ENCODE measurements at places on chromosomes 1 and 21.

- no peak for DNase-seq
Observed at GRCh38 chr1:73701826-73702225, 496.1 kb downstream of the LRRIQ3 start.

DNA sequence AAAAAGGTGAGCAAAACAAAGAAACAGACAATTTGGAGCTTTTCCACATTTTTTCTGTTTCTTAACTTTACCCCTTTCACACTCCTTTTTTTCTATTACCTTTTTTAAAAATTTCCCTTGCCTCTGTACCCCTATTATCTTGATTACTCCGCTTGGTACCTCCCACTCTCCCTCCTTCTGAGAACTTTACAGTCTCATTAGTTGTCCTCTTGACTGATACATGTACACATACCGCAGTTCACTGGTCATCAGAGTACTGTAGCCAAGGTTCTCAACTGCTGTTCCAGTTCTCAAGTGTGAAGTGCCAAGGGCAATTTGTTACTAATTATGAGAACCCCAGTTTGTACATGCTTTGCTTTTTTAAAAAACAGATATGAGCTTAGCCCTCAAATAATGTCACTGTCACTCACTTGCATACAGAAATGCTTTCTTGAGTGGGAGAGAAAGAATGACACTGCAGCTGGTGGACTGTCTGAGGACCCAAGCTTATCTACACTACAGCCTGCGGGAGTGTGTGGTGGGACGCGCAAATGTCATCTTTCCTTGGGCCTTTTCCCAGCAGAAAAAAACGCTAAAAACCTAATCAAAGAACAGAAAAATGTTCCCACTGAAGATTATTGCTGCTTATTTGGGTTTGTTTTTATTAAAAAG lies 160.8 kb downstream of the DISP1 start:
- DNase-seq = no peak

- DNase-seq = no peak
Observed at GRCh38 chr1:48645883-48646282, 130.8 kb downstream of the BEND5 start.

DNA sequence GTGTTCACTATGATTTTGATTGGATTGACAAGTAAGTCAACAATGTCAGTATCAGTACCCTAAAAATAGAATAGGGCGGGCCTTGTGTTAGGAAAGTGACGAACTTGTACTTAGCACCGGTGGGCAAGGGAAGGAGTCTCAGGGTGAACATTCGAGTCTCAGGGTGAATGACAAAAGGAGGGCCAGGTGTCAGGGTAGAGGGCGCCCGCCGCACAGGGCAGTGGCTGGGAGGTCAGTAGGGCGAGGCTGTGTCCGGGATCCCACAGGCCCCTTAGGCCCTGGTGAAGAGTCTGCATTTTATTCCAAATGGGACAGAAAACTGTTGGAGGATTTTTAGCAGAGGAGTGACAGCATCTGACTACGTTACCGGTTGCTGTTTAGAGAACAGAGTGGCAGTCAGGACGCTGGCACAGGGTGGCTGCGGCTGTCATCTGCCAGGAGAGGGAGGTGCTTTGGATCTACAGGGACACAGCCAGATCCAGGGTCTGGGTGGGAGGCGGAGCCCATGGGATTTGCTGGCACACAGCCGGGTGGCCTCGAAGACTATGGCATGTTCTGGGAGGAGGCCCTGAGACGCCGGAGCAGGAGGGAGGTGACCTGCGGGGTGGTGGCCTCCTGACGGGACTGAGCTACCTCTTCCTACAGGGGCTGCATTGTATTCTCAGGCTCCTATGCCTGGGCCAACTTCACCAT lies 11.0 kb downstream of the AGTRAP start:
- DNase-seq = no peak

DNA sequence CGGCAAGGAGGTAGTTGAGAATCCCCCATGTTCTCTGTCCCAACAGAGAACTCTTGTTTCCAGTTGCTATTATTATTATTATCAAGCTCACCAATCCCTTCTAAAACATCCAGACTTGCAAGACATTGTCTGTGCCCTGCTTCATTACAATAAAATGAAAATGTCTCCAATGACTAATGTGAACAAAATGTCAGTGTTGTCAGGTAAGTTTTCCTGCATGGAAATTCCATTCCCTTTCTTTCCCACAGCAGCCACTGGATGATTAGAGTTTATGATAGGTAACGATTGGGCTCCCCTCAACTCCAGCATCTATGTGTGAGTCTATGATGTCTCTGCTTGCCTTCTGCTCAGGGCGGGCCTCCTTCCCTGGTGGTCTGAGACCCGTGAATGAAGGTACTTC lies 8.9 kb upstream of the DYRK1A start:
- DNase-seq = no peak

DNA sequence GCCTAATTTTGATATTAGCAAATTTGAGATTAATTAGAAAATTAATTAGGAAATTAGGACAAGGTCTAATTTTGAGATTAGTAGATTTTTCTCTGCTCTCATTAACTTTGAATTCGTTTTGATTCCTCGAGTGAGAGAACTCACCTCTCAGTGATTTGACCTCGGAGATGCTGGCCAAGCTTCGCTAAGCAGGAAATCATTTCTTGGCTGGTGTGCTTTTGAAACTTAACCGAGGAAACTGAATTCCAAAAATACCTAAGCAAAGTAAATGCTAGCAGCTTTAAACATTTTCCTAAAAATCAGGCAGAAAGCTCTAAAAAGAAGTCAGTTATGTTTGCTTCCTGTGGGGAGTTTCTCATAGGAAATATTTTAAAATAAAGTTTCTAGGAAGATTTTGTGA lies 34.9 kb downstream of the CDC14A start:
- no peak for DNase-seq

DNA sequence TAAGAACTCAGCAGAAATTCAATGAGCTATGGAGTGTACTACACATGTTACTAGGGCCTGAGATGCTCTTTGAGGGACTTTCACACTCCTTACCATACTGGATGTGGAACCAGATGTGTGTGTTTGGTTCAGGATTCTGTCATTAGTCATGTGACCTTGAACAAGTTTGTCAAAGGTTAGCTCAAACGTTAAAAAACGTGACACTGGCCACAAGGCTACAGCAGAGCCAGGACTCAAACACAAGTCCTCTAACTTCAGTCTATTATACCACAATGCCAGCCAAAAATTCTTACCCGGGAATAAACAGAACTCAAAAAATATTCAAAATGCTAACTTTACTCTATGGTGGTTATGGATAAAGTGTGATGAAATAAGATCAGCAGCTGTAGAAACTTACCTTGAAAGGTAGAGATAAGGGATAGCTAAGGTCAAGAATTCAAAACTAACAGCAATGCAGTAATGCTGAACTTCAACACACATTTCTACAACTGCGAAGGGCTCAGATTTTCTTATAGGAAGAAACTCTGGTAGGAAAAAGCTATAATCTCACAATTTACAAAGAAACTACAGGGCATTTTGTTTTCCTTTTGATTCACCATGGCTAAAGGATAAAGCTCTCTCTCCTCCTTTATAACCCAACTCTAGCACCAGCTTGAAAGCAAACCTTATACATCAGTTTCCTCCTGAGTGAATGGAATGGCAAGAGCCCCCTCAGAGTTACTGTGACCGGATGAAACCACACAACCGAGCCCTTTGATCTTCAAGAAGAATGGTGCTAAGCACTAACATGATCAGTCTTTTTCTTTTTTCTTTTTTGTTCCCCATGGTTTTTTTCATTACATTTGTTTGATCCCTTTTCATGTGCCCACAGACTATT lies 233.9 kb downstream of the SLC45A1 start:
- no peak for DNase-seq

- DNase-seq = no peak
Observed at GRCh38 chr1:100769323-100769722, 49.8 kb downstream of the VCAM1 start.

DNA sequence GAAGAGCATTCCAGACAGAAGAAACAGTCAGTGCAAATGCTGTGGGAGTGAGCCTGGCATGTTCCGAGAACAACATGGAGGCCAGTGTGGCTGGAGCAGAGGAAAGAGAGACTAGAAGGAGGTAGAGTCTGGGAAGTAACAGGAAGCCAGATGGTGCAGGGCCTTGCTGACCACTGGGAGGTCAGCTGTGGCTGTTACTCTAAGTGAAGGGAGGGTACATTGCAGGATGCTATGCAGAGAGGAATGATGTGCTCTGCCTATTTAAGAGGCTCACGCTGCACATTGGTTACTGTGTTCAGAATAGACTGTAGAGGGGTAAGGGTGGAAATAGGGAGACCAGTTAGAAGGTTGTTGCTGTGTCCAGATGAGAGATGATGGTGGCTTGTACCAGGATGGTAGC lies 88.6 kb upstream of the CACNA1E start:
- no peak for DNase-seq

- DNase-seq = no peak
Observed at GRCh38 chr1:18734461-18735223, 104.0 kb downstream of the PAX7 start.

DNA sequence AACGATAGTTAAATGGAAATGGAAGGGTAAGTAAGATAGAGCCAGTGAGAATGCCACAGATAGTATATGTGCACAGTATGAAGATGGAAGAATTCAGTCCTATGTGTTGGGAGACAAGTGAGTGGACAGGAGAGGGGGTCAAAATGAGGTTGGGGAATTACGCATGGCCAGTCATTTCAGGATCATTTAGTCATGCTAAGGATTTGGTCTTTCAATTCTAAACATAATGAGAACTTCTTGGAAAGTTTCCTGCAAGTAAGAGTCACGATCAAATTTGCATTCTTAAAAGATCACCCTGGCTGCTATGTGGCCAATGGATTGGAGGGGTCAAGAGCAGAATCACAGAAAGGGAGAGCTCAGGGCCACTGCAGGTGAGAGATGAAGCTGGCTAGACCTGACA lies 64.0 kb upstream of the KCNK2 start:
- no peak for DNase-seq

DNA sequence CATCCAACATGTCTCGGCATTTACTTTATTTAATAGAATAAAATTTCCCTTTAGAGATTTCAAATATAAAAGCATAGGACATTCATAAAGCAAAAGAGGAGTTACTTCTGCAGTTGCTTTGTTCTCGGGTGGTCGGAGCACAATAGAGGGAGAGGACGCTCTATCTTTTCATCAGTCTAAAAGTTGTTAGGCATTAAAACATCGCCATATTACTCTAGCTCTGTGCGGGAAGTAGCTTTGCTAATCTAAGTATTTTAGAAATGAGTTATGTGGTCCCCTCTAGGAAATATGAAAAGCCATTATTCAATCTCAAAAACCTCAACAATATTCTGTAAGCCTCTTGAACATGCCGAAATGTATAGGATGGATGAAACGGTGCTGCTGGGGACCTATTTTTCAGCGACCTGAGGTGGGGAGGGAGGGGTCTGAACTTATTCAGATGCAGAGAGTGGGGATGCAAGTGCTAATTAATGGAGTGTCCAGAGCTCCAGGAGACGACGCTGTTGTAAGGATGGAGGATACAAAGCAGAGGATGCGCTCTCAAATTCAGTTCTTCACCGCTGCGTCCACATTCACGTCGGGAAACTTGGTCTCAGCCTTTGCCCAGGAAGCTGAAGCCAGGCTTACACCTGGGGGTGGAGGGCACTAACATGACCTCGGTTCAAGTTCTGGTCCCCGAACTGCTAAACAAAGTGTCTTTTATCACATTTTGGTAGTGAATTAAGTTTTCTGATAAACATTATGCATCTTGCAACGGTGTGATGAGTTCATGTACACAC lies 6.3 kb downstream of the CDKN2C start:
- DNase-seq = peak; percentile 30

DNA sequence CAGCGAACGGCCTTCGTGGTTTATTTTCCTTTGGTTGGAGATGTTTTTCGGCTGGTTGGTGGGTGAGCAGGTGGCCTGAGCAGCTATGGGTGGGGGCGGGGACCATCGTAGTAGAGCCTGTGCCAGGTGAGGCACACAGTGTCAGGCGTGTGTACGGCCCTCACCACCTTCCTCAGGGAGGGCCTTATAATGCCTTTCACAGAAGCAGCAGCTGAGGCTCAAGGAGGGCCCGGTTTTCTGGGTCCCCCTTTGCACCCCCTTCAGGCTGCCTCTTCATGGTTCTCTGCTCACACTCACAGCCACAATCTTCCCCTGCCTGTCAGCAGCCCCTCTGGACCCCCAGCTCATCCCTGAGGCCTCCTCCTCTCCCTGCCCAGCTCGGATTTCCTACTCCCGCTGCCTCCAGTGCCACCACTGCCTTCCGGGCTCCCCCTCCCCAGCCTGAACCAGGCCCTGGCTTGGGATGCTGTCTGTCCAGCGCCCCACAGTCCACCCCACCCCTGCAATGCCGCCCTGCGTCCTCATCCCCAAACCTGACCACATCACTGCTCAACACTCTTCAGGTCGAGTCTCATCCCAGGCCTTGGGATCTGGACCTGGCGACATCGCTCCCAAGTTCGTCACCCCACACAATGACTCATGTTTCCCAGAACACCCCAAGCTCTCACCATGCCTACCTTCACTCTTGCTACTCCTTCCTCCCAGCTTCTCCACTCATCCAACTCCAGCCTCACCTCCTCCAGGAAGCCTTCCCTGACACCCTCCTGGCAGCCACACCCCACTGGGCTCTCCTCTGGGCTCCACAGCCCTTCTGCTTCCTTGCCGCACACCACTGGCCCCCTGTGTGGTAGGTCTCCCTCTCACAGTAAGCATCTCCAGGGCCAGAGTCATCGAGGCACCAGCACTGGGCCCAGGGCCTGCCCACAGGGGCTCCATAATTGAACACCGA lies 53.9 kb downstream of the DMRTB1 start:
- DNase-seq = no peak

GRCh38 chr1:214943054-214943453 lies 139.5 kb upstream of the KCNK2 start:
- no peak for DNase-seq

GRCh38 chr1:153945131-153945794 lies 1.3 kb downstream of the DENND4B start:
- DNase-seq = peak; percentile 35

- DNase-seq = no peak
Observed at GRCh38 chr1:45033356-45033755, 21.3 kb downstream of the UROD start.

- DNase-seq = no peak
Observed at GRCh38 chr1:95604771-95605170, 370.8 kb downstream of the RWDD3 start.

- no peak for DNase-seq
Observed at GRCh38 chr1:108600504-108600903, 40.6 kb downstream of the EEIG2 start.

GRCh38 chr1:22711591-22712501 lies 1.2 kb downstream of the EPHB2 start:
- no peak for DNase-seq

DNA sequence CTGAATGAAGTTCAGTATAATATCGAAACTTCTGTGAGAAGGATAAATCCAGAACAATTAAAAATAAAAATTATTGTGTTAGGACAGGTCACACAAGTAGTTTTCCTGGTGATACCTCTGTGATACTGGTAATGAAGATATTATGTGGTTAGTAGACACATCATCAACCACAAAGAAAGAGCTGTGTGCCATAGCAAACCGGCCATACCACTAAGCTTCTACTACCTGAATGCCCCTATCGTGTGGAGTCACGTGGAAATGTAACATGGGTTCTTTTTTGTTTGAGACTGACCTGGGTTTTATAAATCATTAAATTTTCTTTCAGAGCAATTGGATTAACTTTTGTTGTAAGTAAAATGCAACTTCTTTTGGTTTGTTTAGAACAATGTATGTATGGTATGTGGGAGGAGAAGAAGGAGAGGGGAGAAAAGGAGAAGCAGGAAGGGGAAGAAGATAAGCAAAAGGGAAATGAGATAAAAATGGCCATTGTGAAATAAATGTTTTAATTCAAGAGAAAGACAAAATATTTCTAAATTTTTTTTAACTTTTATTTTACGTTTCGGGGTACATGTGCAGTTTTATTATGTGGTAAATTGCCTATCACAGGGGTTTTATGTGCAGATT lies 58.2 kb upstream of the LRRC8B start:
- DNase-seq = no peak
